Activated T-helper 2 cell treated with anti-CD3 and anti-CD28 coated beads, Interferon-gamma antibody, Interleukin-2, Interleukin-4, amounts not matched to agents 10 μg/mL and 5 μg/mL and 100 μg/mL, durations not matched to agents 14 hours and 24 hours and 36 hours (primary cell): ENCODE measurements at places on chromosomes 4 and X. TPM values are rescaled to one million over a fixed set of nuclear protein-coding genes. Genes with fewer than 3 reads are reported as not detected.

Gene IGBP1
- total RNA-seq = 33.0 and 33.6 TPM in 2 replicates

Gene INTS12
- 18.5 and 22.0 TPM in 2 replicates for total RNA-seq

GRCh38 chr4:16377887-16378286, 151.6 kb upstream of the TAPT1 start:
- DNase-seq = no peak

DNA sequence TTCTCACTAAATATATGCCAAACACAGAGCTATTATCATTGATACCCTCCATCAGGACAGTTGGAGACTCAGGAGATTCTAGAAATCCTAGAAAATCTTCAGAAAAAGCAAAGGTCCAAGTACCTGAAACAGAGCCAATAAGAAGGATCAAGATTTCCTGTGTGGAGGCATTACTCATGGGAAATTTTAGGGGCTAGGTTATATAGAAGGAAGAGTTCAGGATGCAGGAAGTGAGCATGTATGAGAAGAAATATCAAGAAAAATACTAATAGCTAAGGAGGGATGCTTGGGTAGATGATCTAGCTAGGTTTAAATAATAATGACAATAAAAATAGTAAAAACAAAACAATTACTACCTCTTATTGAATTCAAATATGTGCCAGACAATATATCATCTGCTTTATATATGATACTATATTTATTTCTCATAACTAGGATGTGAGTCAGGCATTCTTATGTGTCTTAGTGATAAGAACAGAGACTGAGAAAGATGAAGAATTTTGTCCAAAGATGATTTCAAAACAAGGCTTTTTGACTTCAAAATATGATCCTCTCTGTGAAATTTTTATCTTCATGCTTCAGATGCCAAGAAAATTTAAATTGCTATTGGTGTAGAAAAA, 66.4 kb upstream of the HHIP start:
- no peak for DNase-seq

- DNase-seq = no peak
These were observed 8.0 kb downstream of the TBC1D14 start for GRCh38 chr4:6917461-6918271.

Gene MAMLD1
- total RNA-seq = 12.9 and 18.4 TPM in 2 replicates
